ENCODE measurements at places on chromosomes 1 and 21.

GRCh38 chr1:51916587-51917405, 38.3 kb upstream of the NRDC start:
- DNase-seq = no peak

DNA sequence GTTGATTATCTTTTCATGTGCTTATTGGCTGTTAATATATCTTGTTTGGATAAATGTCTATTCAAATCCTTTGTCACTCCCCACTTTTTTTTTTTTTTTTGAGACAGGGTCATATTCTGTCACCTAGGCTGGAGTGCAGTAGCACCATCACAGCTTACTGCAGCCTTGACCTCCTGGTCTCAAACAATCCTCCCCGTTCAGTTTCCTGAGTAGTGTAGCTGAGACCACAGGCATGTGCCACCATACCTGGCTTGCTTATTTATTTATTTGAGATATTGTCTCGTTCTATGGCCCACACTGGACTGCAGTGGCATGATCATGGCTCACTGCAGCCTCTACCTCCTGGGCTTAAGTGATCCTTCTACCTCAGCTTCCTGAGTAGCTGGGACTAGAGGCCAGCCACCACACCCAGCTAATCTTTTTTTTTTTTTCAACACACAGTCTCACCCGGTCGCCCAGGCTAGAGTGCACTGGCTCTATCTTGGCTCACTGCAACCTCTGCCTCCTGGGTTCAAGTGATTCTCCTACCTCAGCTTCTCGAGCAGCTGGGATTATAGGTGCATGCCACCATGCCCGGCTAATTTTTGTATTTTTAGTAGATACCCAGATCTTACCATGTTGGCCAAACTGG, 13.9 kb upstream of the MYCL start:
- no peak for DNase-seq

DNA sequence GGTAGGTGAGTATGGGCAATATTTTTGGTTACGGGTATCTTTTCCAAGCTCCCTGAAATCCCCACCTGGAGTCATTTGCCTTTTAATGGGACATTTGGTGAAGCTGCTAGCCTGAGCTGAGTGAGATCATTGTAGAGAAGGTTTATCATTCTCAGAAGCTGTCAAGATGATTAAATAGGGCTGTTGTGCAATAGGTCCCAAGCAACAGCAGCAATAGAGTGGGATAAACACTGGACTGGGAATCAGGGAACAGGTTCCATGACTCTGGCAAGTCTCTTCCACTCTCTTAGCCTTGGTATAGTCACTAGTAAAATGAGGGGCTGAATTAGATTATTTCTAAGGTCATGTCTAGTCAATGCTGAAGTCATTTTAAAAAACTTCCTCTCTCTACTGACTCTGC, 30.3 kb upstream of the FAM78B start:
- DNase-seq = no peak

- no peak for DNase-seq
Observed at GRCh38 chr1:167718914-167719691, 2.7 kb upstream of the MPZL1 start.

GRCh38 chr1:145729666-145730436, 10.6 kb downstream of the CD160 start:
- no peak for DNase-seq

GRCh38 chr1:112272101-112272772, 123.8 kb upstream of the CTTNBP2NL start:
- DNase-seq = no peak

DNA sequence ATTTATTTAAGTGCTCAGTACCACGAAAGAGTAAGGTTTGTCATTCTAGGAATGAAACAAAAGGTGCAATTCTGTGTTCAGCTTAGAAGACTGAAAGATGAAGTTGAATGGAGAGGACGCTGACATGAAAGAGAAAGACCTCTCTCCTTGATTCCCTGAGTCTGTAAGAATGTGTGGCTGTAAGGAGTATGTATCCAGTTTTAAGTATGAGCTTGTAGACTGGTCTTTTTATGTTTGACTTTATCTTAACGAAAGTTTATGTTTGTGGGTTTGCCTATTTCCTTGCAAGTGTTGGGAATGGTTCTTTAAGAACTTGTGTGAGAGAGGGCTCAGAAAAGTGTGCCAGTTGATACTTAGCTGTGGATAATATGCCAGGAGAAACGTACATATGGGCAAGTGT, 1.4 kb downstream of the CHD1L start:
- no peak for DNase-seq

DNA sequence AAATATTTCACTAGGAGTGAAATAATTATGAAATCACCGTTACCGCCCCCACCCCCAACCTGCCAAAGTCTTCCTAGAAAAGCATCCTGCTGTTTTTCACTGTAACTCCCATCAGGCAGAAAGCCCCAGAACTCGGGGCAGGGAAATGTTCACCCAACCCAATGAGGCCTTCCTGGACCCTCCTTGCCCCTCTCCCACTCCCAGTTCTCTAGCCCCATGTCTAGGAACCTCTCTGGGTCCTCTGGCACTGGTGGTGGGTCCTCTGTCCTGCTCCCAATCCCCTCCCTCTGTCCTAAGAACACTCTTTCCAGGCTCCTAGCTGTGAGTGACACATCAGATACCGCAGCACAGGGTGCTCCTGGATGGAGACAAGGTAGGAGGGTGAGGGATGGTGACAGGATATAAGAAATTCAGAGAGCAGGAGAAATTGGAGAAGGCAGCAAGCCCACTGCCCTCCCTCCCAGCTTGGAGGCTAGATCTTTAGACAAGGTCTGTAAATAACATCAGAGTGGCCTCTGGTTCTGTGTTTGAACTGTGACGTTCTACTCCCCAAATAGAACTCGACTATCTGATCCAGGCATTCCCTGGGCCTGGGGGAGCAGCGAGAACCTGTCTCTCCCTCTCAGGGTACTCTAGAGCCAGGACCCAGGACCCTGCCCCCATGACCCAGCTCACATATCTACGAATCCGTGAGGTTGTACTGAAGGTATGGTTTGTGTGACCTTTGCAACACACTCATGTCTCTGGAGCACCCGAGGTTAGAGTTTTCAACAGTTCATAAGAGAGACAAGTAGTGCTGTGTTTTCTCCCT, 23.3 kb upstream of the BTG2 start:
- no peak for DNase-seq
